Gastrocnemius medialis (tissue), 4 donors: ENCODE measurements at places on chromosomes 6 and 20.

DNA sequence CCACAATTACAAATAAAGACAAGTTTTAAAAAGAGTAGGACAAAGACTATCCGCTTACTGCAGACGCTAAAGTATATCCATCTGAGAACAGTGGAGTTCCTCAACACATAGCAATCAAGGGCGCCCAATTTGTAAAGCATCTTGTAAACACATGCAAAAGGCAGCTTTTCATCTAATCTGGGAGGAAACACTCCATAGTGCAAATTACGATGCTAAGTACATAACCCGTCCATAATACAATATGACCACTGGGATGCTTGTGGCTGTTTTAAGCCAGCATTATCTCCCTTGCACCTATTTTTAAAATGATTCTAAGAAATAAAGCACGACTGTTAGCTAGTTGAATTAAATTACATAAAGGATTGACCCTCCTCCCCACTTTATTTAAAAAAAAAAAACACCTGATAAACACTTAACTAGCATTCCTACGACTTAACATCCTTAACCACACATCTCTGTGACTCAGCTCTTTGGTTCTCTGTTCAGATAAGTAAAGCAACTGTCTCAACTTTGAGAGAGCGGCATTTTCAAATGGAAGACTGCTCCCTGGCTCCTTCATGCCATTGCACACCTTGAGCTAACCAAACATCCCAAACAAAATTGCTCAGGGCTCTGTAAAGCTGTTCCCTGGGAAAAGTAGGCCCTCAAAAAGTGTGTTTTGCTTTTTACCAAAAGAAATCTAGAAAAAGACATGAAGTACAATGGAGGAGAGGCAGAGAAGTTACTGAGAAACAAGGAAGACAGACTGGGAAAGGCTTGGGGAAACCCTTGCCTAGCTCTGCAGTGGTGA lies 14.2 kb downstream of the SLC22A23 start:
- no peak for DNase-seq

DNA sequence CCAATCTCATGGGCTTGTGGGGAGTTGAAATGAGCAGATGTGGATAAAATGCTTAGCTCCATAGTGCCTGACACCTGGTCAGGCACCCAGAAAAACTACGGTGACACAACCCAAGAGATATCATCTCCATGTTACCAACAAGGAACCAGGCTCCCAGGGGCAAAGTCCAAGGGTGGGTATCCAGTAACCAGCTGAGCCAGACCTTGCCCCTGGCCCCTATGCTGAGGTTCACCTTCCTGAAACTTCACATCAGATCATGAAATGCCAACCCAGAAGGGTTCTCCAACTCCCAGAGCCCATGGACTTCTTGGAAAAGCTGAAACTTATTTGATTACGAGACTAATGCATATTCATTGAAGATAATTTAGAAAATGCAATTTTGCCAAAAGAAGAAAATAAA lies 141.8 kb upstream of the KCNG1 start:
- DNase-seq: no peak

DNA sequence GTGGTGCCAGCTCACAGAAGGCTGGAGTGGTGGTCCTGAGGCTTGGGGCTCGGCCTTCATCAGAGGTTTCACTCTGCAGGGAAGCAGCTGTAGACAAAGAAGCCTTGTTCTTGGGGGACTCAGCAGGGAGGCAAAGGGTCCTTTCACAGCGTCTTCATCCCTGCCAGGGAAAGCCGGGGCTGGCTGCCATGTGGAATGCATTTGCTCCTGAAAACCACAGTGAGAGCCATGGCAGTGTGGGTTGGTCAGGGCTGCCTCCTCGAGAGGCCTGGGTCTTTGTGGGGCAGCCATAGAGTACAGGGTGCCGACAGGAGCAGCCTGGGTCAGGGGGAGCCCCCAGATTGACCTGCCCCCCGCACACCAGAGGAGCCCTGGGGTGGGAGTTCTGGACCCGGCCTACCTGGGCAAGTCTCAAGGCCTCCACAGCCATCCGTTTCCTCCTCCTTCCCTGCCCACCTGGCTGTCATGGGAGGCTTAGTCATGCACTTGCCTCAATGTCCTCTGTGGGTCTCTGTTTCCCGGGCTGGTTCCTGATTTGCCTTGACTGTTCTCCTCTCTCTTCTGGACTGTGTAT lies 144.0 kb downstream of the CDC5L start:
- no peak for DNase-seq

- no peak for DNase-seq
Measured at GRCh38 chr6:170033666-170034065, 257.2 kb downstream of the DLL1 start.

DNA sequence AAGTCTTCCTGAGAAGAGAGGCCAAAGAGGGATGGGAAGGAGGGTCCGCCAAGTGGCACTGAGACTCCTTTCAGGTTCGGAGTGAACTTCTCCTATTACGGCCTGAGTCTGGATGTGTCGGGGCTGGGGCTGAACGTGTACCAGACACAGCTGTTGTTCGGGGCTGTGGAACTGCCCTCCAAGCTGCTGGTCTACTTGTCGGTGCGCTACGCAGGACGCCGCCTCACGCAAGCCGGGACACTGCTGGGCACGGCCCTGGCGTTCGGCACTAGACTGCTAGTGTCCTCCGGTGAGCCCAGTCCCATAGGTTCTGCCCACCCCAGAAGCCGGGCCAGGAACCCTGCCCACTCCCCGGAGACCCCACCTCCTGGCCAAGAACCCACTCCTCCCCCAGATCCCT lies 4.1 kb downstream of the SLC22A7 start:
- no peak for DNase-seq

GRCh38 chr6:27804851-27805250 lies 107.3 kb downstream of the OR2B2 start:
- no peak for DNase-seq
